ENCODE measurements at places on chromosomes 1 and 21. TPM values are rescaled to one million over a fixed set of nuclear protein-coding genes. Genes with fewer than 3 reads are reported as not detected.

NOS1AP gene
- 14.7 TPM for total RNA-seq

PLCH2 gene
- 0.18 TPM for total RNA-seq

SYPL2 gene
- 3.7 TPM for total RNA-seq

CFHR1 gene
- 0.16 TPM for total RNA-seq

CFHR4 gene
- total RNA-seq = 0.42 TPM

LYST gene
- 0.99 TPM for total RNA-seq

SERINC2 gene
- 26.0 TPM for total RNA-seq

TAL1 gene
- total RNA-seq = 0.63 TPM

ZNF691 gene
- total RNA-seq = 18.5 TPM

HSD11B1 gene
- total RNA-seq = not detected

ANKRD35 gene
- 2.9 TPM for total RNA-seq

NPHS2 gene
- total RNA-seq = not detected

FCGR2B gene
- total RNA-seq = 0.11 TPM

FCRL4 gene
- not detected for total RNA-seq

GJB3 gene
- total RNA-seq = 0.48 TPM

ITGB2 gene
- 1.5 TPM for total RNA-seq

MFAP2 gene
- 141 TPM for total RNA-seq

SELP gene
- total RNA-seq = not detected

TPTE gene
- total RNA-seq = not detected

ZC3H11A gene
- 75.2 TPM for total RNA-seq

FABP3 gene
- 18.0 TPM for total RNA-seq

UTS2 gene
- not detected for total RNA-seq

DYRK1A gene
- 54.6 TPM for total RNA-seq

CA6 gene
- not detected for total RNA-seq

FCRL3 gene
- total RNA-seq = not detected

GNG12 gene
- 20.7 TPM for total RNA-seq

LMOD1 gene
- 1.5 TPM for total RNA-seq

KRTAP10-2 gene
- 0.16 TPM for total RNA-seq

ZNF496 gene
- total RNA-seq = 89.0 TPM

KCNJ9 gene
- not detected for total RNA-seq

BSND gene
- total RNA-seq = 0.30 TPM

PYHIN1 gene
- total RNA-seq = not detected

RSPH1 gene
- total RNA-seq = 0.30 TPM

HHIPL2 gene
- total RNA-seq = 0.14 TPM

PLA2G5 gene
- total RNA-seq = not detected

SCYL3 gene
- 4.8 TPM for total RNA-seq

GSTM5 gene
- total RNA-seq = 0.09 TPM

RNASEL gene
- total RNA-seq = 0.87 TPM

TSPEAR gene
- 2.9 TPM for total RNA-seq

OR2L8 gene
- total RNA-seq = not detected

TACSTD2 gene
- total RNA-seq = 0.50 TPM

KIF17 gene
- 14.3 TPM for total RNA-seq
